ENCODE measurements at places on chromosomes 13 and 19.

DNA sequence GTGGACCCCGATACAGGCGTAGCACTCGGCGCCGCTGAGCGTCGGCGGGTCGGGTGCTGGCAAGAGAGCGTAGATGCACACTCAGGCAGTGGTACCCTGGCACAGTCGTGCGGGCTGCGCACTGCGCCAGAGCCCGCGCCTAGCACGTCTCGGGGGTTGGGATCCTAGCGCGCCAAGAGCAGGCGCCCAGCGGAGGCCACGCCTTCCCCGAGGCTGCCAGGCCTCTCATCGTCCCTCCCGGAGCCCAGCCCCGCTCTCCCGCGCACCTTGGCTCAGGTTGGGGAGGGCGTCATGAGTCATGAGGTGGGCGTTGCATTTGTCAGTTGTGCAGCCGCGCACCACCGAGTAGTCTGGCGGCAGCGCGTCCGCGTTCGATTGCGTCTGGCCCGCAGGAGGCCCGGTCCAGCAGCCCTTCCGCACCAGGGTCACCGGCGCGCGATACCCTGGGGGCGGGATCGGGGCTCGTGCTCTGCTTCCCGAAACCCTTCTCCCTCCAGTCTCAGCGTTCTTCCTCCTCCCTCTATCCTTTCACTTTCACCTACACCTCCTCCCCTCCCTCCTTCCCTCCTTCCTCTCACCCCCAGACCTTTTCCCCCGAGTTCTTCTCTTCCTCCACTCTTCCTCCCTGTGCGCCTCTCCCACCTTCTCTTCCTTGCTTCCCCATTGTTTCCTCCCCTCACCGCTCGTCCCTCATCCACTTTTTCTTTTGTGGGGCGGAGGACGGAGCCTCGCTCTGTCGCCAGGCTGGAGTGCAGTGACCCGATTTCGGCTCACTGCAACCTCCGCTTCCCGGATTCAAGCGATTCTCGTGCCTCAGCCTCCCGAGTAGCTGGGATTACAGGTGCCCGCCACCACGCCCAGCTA lies 3.5 kb downstream of the LYPD5 start:
- DNase-seq, result peak; percentile 55

DNA sequence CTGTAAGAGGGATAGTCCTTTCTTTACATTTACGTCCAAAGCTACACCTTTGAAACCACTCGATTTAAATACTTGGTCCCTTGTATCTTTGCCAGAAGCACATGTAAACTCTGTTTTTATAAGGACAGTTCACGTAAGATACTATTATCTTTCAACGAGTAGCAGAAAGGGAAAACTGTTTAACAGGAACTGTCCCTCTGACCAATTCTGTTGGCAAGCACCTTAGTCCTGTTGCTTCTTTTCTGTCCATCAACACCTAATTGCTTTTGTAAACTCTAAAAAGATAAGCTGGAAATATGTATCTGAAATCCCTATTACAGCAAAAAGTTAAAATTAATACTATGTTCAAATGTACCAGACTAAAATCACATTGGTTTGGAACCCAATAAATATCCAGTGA lies 37.4 kb downstream of the PCDH9 start:
- no peak for DNase-seq

- no peak for DNase-seq
Observed at GRCh38 chr13:98584668-98585397, 7.9 kb upstream of the STK24 start.

DNA sequence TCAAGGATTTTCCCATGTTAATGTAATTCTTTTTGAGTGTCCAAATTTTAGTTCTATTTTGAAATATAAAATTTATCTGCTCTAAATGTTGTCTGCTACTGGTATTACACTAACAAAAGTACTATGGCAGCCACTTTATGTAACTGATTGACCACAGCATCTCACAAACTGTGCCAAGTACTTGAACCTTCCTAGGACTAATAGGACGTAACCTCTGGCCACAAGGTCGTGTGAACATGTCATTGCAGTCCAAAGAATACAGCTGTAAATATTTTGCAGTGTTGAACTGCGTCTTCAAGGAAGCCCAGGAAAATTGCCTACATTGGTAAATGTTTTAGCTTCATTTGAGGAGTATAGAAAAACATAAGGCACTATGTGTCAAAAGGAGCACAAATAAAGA lies 1.9 kb downstream of the KCTD4 start:
- no peak for DNase-seq

GRCh38 chr13:101170306-101170705 lies 246.0 kb downstream of the NALCN start:
- DNase-seq, result no peak

DNA sequence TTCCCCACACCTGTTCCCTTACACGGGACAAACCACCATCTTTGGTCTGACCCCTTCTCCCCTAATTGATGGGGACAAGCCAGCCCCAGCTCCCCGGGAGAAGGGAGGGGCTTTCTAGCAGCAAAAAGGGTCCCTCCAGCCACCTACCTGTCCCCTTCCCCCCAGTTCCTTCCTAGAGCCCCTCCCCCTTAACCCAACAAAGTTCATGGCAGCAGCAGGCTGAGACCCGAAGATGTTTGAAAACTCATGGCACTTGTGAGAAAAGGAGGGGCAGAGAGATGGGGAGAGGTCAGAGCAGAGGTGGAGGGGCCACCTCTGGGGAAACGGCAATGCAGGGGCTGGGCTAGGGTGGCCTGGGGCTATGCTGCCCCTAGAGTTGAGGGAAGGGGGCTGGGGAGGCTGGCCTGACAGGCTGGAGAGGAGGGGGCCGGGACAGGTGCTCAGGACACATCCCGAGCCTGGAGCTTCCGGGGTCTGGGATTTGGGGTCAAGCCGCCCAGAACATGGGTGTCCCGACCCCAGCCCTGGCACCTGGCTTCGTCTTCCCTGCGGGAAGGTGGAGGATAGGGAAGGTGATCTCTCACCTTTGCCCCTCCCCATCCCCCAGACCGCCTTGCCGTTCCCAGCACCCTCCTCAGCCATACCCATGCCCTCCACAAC lies 12.5 kb upstream of the ASF1B start:
- DNase-seq, result no peak

- DNase-seq, result no peak
Observed at GRCh38 chr13:32174366-32174765, 140.8 kb downstream of the ZAR1L start.

DNA sequence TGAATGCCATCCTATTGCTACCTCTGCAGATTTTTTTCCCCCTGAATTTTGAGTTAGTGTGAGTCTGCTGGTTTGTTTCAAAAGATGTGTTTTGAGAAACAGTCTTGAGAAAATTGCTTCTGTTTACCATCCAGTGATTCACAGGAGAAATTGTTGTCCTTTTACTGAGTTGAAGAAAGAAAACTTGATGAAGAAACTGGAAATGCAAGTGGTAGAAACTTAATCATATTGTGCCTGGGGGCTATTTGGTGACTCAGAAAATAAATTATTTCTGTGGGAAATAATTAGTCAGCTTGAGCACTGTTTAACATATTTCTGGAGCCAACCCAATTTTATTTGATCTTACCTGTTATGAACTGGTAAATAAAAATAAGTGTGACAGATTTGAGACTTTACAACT lies 35.4 kb downstream of the PAN3 start:
- no peak for DNase-seq

- DNase-seq, result no peak
Observed at GRCh38 chr19:1210227-1210538, 4.6 kb downstream of the STK11 start.

DNA sequence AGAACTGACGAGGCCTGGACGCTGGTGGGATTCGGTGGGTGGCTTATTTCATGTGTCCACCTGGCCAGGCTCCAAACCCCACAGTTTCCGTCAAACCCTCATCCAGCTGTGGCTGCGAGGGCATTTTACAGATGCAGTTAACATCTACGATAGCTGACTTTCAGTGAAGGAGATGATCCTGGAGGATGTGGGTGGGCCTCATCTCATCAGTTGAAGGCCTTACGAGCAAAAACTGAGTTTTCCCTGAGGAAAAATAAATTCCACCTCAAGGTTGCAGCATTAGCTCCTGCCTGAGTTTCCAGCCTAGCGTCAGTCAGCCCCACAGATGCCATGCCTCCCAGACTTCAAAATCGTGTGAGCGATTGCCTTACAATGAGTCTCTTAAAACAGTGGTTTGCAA lies 111.1 kb upstream of the PEG3 start:
- DNase-seq, result no peak

GRCh38 chr19:40995355-40995754 lies 4.3 kb downstream of the CYP2B6 start:
- DNase-seq, result no peak

DNA sequence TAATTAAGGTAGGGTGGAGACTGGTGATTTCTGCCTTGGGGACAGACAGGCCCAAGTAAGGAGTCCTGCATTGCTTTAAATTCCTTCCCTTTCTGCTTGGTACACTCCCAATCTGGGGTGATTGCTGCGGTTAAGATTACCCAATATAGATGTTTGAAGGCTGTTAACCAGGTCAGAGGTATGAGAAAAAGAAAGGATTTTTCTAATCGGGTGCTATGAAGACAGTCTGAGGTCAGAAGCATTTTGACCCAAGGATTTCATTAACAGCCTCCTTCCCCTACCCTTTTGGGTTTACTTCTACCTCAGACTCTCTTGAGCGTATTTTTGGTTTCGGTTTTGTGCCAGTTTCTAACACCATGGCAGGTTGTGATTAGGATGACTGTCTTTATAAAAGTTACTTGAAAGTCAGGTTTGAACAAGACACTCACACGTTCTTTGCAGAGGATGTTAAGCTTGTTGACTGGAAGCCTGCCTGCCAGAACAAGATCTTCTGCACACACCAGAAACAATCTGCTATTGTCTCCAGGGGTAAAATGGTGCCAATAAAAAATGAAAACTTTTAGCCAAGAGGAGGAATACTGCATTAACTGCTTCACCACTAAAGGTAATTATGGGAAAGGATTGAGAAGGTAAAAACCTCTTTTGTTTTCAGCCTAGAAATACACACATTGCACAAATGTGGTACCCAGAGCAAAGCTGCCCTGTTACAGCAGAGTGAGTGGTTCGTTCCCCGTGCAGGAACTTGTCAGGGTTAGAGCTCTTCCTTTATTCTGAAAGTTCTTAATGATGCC lies 108.8 kb downstream of the NDFIP2 start:
- no peak for DNase-seq

DNA sequence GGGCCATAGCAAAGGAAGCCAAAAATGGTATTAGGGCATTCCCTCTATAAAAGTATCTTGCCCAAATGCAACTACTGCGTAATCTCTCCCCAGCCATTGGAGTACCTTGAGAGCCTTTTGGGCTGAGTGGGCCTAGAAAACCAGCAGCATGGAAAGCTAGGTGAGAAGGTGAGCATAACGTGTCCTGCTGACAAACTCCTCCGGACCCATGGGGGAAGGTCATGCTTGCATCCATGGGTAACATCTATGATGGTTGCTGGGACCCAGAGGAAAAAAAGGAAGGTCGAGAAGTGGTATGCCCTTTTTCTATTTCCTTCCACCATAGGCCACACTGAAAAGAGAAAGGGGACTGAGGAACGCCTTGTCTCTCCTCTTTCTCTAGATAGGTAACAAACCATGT lies 57.4 kb downstream of the ZNF728 start:
- no peak for DNase-seq

DNA sequence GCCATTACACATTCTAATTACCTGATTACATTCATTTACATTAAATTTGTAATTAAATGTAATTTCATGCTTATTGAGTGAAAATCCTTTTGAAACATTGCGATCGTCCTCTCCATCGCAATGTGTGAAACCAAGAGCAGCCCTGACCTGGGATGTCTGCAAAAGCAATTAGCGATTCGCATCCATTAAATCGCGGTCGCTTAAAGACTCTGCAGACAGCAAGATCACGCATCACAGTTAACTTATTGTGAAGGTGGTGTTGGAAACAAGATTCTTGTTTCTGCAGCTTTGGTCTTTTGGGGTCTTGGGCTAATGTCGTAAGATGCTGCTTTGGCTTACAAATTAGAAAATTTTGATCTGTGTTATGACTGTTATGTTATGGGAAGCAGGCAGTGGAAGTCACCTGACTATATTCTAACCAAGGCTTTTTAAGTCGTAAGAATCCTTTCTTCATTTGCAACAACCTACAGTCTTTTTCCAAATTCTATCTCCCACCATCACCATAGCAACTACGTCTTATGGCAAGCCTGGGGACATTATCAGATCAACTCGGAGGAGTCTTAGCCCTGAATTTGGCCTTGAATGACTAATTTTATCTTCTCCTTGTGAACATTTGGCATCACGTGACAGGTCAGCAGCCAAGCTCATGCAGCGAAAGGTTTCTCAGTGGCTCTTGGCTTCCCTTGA lies 142.8 kb upstream of the SOX1 start:
- no peak for DNase-seq

DNA sequence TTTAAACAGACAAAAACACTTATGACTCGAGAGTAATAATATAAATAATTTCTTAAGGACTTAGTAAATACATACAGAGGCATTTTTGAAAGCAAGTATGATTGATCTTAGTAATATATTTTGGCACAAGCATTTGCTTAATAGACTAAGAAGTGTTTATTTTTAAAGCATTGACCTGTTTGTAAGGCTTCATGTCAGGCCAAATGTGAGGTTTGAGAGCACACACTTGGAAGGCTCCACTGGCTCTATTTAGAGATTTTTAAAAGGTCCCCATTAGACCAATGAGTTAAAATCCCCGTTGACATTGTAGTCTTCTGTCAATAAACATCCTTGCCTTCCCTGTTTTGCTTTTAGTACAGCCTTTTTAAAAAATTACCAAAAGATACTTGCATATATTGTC lies 50.4 kb downstream of the ATP8A2 start:
- DNase-seq, result no peak

DNA sequence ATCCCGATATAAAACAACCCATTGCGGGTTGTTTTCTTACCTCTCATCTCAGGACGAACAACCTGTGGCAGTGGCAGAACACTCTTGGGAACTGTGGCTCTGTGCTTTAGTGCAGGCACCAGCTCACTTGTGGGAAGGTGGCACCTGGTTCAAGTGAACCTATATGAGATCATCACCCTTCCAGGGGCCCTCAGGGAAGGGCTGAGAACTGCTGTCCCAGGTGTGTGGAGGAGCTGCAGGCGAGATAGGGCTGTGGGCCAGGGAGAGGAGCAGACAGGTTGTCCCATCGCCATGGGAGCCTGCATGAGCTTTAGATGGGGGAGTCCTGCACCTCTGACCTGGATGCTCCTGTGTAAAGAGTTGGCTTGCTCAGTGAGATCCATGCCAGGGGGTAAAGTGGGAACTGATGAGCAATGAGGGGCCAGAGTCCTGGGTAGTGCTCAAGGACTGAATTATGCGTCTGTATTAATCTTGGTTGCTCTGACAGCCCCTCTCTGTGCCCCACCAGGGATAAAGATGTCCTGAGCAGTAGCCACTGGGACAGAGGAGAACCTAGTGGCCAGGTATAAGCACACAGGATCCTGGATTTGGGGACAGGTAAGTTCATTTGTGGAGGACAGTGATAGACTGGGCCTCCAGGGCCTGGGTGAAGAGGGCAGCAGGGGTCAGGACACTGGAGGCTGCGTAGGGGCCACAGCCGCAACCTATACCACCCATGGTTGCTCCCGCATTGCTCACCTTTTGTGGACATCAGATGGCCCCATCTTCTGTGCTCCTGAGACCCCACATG lies 8.7 kb downstream of the CEACAM4 start:
- no peak for DNase-seq

DNA sequence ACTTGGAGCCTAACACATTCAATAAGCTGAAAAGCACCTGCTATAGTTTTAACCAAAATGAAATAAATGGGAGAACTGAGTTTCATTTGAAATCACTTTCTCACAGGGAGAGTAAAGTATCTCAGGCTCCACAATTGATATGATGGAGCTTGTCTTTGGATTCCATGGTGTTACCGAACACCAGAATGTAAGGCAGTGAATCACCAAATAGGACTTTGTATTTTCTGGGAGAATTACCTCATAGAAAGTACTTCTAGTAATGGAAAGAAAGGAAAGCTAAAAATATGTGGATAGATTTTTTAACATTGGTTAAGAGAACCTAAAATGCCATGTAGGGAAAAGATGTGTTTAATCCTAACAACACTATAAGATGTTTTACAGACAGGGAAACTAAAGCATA lies 123.6 kb downstream of the NALCN start:
- DNase-seq, result no peak
